OCI-LY7 (cell line): ENCODE measurements at places on chromosomes 16 and 17. TPM values are rescaled to one million over a fixed set of nuclear protein-coding genes. Genes with fewer than 3 reads are reported as not detected.
A peak's percentile ranks its signal among the peaks of the same experiment; 100 is the strongest.

- DNase-seq: peak; percentile 93
Observed at GRCh38 chr17:29568331-29569244, at the start of gene TP53I13. TP53I13 (plus strand) TSS chr17:29568701; CDS start chr17:29568759, 58 bp downstream.

DNA sequence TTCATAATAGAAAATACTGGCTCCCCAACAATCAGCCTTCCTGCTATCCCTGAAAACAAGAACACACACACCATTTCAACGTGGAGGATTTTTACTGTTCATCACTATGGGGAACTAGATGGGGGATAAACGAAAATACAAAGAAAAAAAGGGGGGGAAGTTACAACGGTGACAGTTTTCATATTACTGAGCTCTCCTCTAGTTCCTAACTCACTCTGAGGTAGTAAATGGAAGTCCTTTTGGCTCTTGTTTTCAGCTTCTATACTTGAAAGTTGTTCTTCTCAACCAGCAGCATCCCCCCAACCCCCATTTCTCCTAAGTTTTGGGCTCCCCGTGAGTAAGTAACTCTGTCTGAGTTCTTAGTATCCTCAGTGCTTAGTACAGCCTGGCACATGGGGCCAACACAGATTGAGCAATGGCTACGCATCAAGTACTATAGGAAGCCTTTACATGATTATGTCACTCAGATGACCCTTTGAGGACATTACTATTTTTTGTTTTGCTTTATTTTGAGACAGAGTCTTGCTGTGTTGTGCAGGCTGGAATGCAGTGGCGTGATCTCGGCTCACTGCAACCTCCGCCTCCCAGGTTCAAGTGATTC is 4.2 kb upstream of the CORO7 start:
- DNase-seq: no peak

GRCh38 chr17:233473-233941 is 52.1 kb upstream of the DOC2B start:
- peak; percentile 44 for DNase-seq

The C16orf46 gene
- 0.81 and 1.2 TPM in 2 replicates for total RNA-seq

GRCh38 chr16:30786115-30786935 is 680 bp downstream of the ZNF629 start:
- no peak for DNase-seq

GRCh38 chr16:30557707-30557956 is 542 bp downstream of the ZNF764 start:
- no peak for DNase-seq

GRCh38 chr16:89549007-89549700 is 11.3 kb upstream of the RPL13 start:
- no peak for DNase-seq

The ACTG1 gene
- total RNA-seq: 2,459 and 2,894 TPM in 2 replicates

DNA sequence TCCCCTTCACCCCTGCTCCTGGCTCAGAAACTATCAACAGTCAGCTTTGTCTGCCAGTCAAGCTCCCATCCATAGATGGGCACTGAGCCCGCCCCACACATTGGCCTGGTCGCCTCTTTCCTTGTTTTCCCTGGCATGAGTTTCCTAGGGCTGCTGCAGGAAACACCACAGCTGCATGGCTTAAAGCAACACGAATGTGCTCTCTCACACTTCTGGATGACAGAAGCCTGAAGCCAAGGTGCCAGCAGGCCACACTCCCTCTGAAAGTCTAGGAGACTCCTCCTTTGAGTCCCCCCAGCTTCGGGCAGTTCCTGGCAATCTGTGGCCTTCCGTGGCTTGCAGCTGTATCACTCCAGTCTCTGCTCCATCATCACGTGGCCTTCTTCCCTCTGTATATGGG is 69.9 kb downstream of the TBC1D16 start:
- DNase-seq: no peak

The EFNB3 gene
- total RNA-seq: 0.11 and 0.15 TPM in 2 replicates

DNA sequence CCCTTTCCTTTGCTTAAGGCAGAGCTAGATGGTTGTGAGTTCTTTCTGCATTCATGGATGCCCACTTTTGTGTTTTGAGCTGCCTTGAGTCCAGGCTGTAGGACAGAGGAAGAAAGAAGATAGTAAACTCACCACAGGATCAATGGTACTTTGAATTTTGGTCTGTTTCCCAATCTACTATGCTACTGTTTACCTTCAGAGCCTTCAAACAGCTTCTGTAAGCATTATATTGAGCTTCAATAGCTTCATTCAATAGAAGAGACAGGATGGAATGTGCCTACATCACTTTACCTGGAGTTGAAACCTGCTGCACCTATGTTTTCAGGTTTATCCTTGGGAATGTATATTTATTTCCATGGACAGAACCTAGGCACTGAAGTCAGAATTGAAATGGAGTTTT is 397.9 kb upstream of the DYNLRB2 start:
- DNase-seq: no peak

The TEKT3 gene
- not detected in 2 replicates for total RNA-seq

The CASKIN1 gene
- total RNA-seq: 0.06 and 0.13 TPM in 2 replicates

The SLC13A5 gene
- not detected in 2 replicates for total RNA-seq

GRCh38 chr17:50920891-50921586 is 54.9 kb upstream of the TOB1 start:
- DNase-seq: no peak

DNA sequence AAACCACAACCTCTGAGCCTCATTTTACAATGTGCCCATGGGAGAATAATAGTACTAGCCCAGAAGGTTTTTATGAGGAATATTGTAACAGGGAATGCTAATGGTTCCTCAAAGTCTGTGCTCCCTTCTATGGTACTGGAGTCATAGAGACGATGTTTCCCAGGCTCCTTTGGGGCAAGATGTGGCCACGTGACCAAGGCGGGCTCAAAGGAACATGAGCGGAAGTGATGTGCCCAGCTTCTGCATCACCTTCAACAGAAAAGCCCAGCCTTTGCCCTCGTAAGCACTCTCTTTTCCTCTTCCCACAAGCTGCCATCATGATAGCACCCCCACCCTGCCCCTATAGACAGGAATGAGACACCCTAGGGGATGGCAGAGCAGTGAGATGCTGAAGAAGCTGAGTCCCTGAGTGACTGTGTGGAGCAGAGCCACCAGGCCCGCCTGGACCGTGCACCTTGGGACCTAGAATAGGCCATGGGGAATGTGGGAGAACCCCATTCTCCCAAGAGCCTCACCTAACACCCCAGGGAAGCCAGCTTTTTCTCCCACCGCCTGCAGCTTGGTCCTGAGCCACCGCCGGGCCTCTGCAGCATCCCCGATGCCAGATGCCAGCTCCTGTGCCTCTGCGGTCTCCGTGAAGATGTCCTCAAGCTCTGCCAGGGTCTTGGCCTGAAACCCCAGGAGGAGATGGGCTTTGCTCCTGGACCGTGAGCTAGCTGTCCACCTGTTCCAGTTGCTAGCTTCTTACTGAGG is 22.2 kb upstream of the PIK3R6 start:
- no peak for DNase-seq

GRCh38 chr17:5508810-5509209 is 22.4 kb downstream of the MIS12 start:
- DNase-seq: no peak

The RUNDC3A gene
- total RNA-seq: 0.24 TPM in 1 of 2 replicates, not detected in the other

- peak; percentile 5 for DNase-seq
Observed at GRCh38 chr17:21452377-21453143, 76.4 kb downstream of the KCNJ12 start.

The CLEC18B gene
- total RNA-seq: 0.20 TPM in 1 of 2 replicates, not detected in the other

The PPP1R1B gene
- not detected in 2 replicates for total RNA-seq

The SLC5A10 gene
- not detected in 2 replicates for total RNA-seq

The RGS11 gene
- not detected in 2 replicates for total RNA-seq

The FBXW10B gene
- total RNA-seq: not detected in 2 replicates

The CANT1 gene
- total RNA-seq: 51.7 and 60.5 TPM in 2 replicates
